AG04449 (cell line): ENCODE measurements at places on chromosomes 1 and 21.

- DNase-seq = no peak
Observed at GRCh38 chr1:199959033-199959774, 68.3 kb upstream of the NR5A2 start.

DNA sequence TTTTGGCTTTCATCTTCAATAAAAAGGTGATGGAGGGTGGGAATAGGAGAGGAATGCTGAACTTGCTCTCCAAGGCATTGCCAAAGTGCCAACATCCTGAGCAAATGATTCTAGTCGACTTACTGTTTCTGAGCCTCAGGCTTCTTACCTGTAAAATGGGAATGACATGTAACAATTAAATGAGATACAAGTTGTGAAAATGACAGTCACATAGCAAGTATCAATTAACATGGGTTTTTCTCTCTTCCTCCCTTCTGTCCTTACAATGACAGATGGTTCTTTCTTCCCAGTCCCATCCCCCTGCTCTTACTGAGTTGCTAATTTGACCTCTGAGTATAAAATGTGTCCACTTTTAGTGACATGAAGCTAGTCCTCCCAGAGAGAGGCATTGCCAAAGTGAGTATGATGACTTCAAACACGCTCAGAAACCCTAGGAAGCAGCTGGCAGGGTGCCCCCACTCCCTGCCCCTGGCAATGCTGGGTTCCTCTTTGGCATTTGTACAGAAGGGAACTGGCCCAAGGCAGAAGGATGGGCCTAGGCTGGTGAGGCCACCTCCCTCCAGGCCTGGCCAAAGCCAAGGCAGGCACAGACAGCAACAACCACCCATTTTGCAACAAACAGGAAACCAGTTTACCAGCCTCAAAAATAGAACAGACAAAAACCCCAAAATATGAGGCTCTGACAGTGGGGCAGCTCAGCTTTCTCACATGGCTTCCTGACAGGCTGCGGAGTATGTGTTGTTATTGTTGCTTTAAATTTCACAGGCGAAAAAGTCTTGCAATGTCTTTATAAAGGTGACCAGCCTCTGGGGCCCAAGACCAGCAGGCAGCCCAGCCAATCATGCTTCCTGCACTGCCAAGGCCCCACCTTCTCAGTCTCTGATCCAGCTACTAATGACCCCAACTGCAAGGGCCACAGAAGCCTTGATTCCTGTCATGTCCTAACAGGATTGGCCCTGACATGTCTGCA lies 115.9 kb downstream of the HIVEP3 start:
- no peak for DNase-seq

DNA sequence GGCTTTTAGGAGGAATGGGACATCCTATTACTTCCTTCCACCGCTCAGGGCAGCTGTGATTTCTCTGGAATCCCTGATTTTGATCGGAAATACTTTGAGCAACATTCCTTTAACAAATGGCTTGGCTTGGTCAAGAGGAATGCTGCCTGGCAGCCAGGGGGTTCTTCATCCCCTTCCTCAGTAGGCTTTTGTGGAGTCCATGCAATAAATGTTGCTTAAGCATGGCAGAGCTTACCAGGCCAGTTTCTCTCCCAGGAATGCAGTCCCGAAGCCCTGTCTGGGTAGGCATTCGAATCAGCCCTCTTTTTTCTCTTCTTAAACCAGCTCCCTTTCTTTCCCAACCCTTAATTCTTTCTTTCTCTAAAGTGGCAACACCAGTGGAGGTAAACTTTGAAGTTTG lies 177.1 kb upstream of the KIAA0040 start:
- DNase-seq = no peak

GRCh38 chr1:182714546-182714945 lies 30.2 kb upstream of the RGS8 start:
- DNase-seq = no peak

DNA sequence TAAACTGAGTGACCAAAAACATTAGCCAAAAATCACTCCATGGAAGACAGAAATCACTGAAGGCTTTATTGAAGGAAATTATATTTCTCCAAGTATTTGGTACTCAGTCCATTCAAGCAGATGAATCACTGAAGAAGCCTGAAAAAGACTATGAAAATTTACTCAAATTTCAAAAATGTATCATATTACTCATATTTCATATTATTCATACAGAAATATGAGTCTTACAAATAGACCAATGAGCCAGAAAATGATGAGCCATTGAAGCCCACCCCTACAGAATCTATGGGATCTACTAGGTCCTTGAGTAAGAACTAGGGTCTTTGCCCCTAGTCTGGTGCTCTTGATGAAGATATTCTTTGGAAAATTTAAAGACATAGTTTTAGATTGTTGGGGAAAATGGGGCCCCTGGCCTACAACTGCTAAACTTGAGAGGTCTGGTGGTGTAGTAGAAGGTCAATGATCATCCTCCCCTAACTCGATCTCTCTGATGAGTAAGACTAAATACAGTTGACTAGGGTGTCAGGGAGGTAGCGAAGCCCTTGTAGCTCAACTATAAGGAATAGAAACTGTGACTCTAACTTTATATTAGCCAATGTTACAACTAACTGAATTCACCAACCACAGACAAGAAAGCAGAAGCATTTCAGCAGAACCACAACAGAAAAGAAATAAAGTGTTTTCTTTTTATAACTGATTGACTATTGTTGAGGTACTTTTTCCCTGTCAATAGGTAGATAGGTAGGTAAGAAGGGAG lies 81.0 kb downstream of the NOTCH2 start:
- no peak for DNase-seq

DNA sequence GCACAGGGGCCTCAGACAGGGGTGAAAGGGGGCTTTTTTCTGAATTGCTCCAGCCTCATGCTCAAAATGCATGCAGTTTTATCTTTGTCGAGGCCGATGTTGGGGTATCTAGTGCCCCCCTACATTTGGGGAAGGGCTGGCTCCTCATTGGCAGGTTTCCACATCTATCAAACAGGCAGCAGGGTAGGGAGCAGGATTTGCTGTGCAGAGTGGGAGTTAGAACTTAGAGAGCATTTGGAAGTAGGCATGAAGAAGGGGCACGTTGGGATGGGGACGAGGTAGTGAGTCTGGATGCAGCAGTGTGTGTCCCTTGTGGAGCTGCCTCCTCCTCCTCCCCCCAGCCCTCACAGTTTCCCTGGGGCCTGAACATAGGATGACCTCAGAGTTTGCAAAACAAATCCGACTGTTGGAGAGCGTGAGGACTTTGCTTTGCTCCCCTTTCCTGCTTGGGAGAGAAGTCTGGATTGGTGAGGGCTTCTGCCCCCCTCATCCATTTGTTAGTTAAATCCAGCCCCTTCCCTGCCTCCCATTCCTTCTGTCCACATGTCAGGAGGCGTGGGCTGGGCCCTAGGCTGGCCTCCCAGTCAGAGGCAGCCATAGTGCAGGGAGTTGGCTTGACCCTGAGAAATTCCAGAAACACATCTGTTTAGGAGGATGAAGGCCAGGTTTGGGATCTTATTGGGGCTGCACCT lies 36.9 kb upstream of the GPR37L1 start:
- no peak for DNase-seq

GRCh38 chr1:47918257-47918867 lies 78.8 kb downstream of the TRABD2B start:
- no peak for DNase-seq
